ENCODE measurements at places on chromosomes 1 and 21. TPM values are rescaled to one million over a fixed set of nuclear protein-coding genes. Genes with fewer than 3 reads are reported as not detected.

The RNU1-4 gene
- under 0.01 TPM for total RNA-seq

The LACTBL1 gene
- total RNA-seq = not detected

The TNFSF18 gene
- total RNA-seq = 0.30 TPM

The S100A3 gene
- total RNA-seq = 1.4 TPM

The KCNJ15 gene
- 1.8 TPM for total RNA-seq

The CD101 gene
- total RNA-seq = 0.18 TPM

The FNDC5 gene
- total RNA-seq = 0.37 TPM

The CASZ1 gene
- under 0.01 TPM for total RNA-seq

The AMY1A gene
- not detected for total RNA-seq

The LRRN2 gene
- total RNA-seq = not detected

The SPATA17 gene
- 0.55 TPM for total RNA-seq

The VHLL gene
- total RNA-seq = not detected

The AMY1B gene
- total RNA-seq = not detected

The GPR153 gene
- 7.1 TPM for total RNA-seq

The VANGL2 gene
- under 0.01 TPM for total RNA-seq

The CD55 gene
- total RNA-seq = 19.6 TPM

The SLAMF9 gene
- total RNA-seq = 0.09 TPM
